ENCODE measurements at places on chromosomes 11 and 22.

GRCh38 chr11:12474871-12475270, 97.5 kb downstream of the PARVA start:
- DNase-seq: no peak

DNA sequence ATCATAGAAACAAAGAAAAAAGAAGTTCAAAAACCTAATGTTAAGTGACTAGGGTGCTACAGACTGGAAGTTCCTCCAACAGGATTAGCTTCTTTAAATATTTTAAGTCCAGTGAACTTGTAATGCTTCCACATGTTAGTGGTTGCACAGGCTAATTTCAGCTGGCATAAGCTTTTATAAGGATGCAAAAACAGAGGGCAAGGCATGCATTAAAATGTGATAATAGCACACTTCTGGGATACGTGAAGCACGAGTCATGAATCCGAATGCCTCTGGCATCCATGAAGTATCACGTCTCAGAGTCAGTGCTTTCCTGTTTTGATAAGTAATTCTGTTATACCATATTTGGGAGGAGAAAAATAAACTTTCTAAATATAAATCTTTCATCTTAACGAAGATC, 106.8 kb downstream of the DCDC1 start:
- no peak for DNase-seq

- DNase-seq: no peak
These were observed 2.4 kb downstream of the DRD4 start for GRCh38 chr11:639332-639955.

GRCh38 chr11:62805961-62806441, 761 bp upstream of the NXF1 start:
- DNase-seq: no peak

- DNase-seq: no peak
These were observed 51.4 kb downstream of the JAM3 start for GRCh38 chr11:134120143-134120850.

- no peak for DNase-seq
These were observed 15.3 kb upstream of the BAIAP2L2 start for GRCh38 chr22:38125751-38126201.
